Esophagus squamous epithelium (tissue), 5 donors: ENCODE measurements at places on chromosomes 5 and 9.

DNA sequence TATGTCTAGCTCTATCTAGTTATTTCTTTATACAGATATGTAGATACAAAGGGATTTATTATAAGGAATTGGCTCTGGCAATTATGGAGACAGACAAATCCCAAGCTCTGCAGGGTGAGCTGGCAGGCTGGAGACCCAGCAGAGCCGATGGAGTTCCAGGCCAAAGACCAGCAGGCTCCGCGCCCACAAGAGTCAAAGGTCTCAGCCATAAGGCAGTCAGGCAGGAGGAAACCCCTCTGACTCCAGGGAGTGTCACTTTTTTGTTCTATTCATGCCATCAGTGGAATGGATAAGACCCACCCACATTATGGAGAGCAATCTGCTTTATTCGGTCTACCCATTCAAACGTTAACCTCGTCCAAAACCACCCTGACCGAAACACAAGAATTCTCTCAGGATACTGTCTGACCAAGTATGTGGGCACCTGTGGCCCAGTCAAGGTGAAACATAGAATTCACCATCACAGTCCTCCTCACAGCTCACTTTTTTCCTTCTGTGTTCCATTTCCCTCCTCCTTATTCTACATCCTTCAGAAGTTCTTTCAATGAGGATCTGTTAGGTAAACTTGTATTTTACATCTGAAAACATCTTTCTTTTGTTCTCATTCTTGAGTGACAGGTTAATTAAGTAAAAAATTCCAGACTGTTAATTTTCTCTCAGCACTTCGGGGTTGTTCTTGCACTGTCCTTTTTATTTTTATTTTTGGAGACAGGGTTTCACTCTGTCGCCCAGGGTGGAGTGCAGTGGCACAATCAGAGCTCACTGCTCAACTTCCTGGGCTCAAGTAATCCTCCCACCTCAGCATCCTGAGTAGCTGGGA lies 21.2 kb downstream of the RNF130 start:
- no peak for DNase-seq

- no peak for DNase-seq
These were observed 40.3 kb downstream of the JAK2 start for GRCh38 chr9:5025416-5025815.

DNA sequence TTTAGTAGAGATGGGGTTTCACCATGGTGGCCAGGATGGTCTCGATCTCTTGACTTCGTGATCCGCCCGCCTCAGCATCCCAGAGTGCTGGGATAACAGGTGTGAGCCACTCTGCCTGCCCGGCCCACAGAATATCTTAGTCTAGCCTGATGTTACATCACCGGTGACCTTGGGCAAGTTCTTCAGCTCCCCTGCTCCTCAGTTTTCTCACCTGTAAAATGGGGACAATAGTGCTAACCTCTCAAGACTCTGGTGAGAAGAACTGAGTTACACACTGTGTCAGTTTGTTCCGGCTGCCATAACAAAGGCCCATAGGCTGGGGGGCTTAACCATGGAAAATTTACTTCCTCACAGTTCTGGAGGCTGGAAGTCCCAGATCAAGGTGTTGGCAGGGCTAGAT lies 12.5 kb upstream of the HABP4 start:
- no peak for DNase-seq

DNA sequence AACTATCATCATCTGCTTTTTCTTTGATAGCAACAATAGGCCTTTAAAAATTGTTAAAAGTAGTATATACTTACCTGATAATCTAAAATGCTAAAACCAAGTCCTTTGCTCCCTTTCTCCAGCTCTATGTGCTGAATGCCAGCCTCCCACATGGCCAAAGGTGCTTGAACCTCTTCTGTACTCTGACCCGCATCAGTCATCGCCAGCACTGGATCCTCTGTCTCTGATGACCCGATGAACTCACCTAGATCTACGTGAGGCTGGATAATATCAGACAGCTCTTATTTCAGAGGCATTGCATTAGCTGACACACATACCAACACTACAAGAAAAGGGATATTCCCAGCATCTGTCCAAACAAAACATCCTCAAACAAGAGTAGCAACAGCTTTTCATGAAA lies 89.5 kb downstream of the MPDZ start:
- DNase-seq: no peak
